ENCODE measurements at places on chromosomes 3 and 15.

- DNase-seq = no peak
These were observed 344.7 kb upstream of the RBMS3 start for GRCh38 chr3:28936154-28936553.

GRCh38 chr15:40388941-40389823 is 6.7 kb downstream of the KNSTRN start:
- DNase-seq = no peak

DNA sequence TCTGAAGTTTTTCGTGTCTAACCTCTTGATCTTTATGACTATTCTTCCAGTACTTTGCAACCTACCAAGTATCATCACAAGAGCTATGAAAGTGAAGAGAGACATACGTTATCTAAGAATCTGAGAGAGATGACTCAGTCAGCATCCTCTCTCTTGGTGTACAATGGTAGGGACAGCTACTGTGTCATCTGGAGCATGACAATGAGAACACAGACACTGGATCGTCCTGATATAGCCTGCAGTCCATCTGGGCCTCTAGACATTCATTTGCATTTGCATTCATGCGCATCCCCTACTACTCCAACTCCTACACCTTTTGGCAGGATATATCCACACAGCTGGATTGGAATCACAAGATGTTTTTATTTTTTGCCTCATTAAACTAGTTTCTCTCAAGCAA is 115.2 kb downstream of the PEX5L start:
- DNase-seq = no peak

DNA sequence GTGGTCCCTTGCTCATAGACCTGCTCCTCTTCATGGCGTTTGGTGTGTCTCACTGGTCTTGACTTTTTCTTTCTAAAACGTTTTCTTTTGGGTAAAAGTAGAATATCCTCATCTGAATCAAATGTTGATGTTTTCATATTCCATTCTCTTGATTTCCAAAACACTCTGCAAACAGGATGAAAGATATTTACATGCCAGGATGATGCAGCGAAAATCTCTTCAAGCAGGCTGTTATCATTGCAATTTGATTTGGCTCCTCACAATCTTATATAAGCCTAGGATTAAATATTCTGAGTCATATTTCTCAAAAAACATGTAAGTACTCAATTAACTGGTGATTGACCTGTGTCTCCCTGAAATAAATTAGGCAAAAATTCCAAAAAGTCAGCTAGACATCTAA is 10.1 kb downstream of the PP2D1 start:
- no peak for DNase-seq

DNA sequence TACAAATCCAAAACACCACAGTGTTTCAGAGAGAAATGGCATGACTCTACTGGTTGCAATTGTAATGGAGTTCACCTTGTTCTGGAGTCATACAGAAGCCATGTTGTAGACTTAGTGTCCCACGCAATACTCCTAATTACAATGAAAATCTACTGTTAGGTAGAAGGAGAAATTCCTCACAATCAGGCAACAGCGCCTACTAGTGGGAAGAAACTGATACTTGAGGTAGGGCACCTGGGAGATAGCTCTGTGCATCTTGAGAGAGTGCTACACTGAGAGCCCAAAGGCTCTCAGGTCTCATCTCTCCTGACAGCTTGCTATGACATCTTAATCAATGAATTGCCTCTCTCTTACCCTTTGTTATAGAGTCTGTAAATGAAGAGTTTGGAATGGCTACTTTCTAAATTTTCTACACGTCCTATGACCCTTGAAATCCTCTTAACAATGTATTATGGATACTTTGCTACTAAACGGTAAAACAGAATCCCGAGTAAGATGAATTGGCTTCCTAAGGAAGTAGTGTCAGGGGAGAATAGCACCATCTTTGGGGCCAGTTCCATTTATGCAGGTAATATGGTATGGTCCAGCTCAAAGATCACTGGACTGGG is 422.7 kb upstream of the TPRG1 start:
- peak; percentile 47 for DNase-seq

All from RPMI7951 (cell line).